ENCODE measurements at places on chromosomes 12 and 14.

DNA sequence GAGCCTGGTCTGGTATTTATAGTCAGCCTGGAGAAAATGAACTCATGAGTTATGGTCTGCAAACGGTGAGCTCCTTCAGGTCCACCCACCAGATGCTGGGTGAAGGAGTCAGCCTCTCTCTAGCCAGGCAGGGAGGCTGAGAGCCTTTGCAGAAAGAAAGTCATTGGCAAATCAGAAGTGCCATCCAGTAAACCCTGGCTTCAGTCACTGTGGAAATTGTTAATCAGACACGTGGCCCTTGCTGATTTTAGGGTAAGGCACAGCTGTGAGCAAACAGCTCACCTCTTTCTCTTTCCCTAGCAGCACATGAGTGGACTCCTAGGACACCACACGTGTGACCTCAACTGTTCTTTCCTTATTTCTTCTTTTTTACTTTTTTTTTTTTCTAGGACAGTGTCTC lies 44.9 kb downstream of the CHST11 start:
- no peak for DNase-seq

GRCh38 chr14:102645746-102646440 lies 53.4 kb downstream of the RCOR1 start:
- no peak for DNase-seq

GRCh38 chr14:33959692-33960151 lies 8.8 kb upstream of the EGLN3 start:
- no peak for DNase-seq

- no peak for DNase-seq
These were observed 22.3 kb upstream of the ELK3 start for GRCh38 chr12:96171905-96172304.

Data from stimulated activated CD8-positive, alpha-beta memory T cell treated with anti-CD3 and anti-CD28 coated beads, Interleukin-2, amount 100 ng/mL, for 1 hour (primary cell).